ENCODE measurements at places on chromosomes 6 and 20. TPM values are rescaled to one million over a fixed set of nuclear protein-coding genes. Genes with fewer than 3 reads are reported as not detected.

Gene SLC52A3
- polyA plus RNA-seq: 0.37 TPM

Gene CCDC170
- polyA plus RNA-seq: 6.7 TPM

Gene RIPOR2
- 3.9 TPM for polyA plus RNA-seq

Gene MAS1
- polyA plus RNA-seq: 0.04 TPM

Gene GSTA3
- polyA plus RNA-seq: 1.5 TPM

DNA sequence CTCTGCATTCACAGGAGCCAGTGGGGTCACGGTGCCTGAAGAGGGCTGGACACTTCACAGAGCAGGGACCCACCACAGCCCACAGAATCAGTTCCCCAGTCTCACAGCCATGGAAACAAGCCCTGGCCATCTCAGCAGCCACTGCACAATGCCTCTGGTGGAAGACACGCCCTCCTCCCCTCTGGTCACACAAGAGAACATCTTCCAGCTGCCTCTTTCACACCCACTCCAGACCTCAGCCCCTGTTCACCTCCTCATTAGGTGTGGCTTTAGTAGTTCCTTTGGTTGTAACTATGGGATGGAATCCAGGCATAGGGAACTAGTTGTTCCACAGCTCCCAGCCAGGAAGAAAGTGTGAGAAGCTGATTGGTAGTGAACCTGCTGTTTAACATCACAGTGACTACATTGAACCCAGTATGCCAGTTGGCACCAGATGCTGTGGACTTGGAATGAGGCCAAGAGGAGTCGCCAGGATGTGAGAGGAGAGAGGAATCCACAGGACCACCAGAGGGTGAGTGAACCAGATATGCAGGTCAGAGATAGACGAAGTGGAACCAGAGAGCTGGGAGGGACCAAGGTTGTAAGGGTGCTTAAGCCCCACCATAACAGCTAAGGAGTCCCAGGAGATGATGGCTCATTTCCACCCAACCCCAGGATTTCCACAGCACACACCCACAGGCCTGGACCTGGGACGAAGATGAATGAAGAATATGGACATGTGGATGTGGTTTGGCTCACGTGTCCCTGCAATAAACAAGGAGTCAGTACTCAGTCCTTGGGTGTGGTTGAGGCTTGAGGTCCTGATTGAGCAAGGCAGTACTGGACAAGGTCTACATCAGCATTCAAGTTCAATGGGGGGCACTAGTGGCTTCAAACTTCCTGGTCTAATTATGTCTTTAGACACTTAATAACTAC is 8.8 kb upstream of the BTN3A3 start:
- DNase-seq: no peak

GRCh38 chr6:72711731-72712130 is 89.9 kb downstream of the KCNQ5 start:
- DNase-seq: no peak

- no peak for DNase-seq
Observed at GRCh38 chr20:52425701-52426100, 234.1 kb upstream of the ZFP64 start.

GRCh38 chr6:34875292-34876213 is 12.3 kb downstream of the TAF11 start:
- no peak for DNase-seq

- no peak for DNase-seq
Observed at GRCh38 chr20:24651171-24651975, 181.9 kb downstream of the SYNDIG1 start.

DNA sequence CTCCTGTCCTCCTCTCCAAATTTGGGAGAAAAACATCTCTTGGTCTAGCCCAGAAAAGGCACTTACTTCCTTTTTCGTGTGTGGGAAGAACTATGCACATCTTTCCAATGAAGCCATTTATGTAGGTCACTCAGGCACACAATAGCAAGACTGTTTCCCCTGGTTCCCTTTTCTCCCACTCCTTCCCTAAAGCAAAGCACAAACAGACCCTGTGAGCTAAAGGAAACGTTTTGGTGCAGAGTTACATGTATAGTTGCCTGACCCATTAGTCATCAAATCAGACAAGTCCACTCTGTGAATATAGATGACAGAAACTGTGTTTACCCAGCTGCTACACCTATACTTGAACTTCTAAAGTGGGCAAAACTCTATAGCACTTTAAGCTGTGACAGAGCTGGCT is 474.6 kb downstream of the COL12A1 start:
- no peak for DNase-seq

DNA sequence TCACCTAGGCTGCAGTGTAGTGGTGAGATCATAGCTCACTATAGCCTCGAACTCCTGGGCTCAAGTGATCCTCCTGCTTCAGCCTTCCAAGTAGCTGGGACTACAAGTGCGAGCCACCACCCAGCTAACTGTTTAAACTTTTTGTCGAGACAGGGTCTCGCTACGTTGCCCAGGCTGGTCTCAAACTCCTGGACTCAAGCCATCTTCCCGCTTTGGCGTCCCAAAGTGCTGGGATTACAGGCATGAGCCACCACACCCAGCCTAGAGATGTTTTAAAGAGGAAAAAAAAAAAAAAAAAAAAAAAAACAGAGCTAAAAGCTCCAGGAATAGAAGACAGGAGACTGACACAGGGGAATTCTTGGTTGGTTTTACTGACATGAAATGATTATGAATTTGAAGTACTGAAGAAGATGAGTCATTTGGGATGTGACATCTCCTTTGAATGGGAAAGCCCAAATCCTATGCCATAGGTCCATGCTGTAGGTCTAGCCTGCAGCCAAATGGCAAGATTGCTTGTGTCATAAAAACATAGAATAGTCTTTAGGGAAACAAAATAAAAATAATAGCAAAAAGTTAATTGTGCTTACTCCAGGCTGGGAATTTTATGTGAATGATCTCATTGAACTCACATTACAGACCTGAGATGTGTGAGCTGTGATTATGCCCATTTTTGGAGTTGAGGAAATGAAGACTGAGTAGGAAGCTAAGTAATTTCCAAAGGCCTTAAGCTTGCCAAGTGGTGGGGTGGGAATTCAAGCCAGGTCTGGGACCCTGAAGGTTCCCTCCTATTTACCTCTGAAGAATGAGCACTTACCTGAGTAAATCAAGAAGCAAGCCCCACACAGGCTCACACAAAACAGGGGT is 24.3 kb upstream of the NHSL1 start:
- no peak for DNase-seq
